ENCODE measurements at places on chromosomes 12 and 14.

DNA sequence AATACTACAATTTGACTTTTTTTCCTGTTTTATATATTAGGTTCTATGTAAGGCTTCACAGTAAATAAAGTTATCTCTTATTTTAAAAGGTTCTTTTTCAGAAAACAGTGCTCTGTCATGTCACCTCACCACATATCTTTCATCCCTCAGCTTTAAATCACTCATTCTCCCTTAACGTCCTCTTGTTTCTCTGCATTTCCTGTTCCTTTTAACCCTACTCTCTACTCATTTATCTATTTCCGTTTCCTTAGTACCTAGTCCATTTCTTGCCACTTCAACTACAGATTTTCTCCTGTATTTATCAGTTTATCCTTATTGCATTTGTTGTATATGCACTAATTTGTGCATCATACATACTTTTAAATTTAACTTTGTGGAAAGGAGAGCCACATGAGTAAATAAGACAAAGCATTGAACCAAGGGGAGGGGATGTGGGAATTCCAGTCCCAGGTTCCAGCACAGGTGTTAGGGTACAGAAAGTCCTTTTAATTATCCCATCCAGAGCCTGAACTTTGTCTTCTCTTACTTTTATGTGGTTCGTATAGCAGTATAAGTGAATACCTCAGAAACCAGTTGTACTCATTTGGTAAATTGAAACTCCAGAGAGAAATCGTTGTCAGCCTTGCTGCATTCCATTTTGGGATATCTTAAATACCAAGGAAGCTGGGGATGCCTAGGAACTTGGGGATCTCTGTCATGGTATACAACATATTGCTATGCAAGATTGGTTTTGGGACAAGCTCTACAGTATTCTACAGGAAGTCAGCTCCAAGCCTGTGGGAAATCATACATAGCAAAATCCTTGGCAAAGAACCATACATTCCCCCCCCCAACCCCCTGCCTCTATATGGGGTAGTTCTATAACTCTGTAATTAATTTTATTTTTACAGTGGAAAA lies 120.5 kb downstream of the DIP2B start:
- DNase-seq = no peak

- DNase-seq = no peak
Measured at GRCh38 chr14:65824285-65824977, 411.9 kb downstream of the FUT8 start.

GRCh38 chr12:11765817-11766794 lies 116.6 kb downstream of the ETV6 start:
- DNase-seq = peak; percentile 67

GRCh38 chr12:102675672-102676071 lies 195.3 kb upstream of the IGF1 start:
- no peak for DNase-seq

GRCh38 chr12:105341010-105341409 lies 10.5 kb downstream of the C12orf75 start:
- no peak for DNase-seq

- no peak for DNase-seq
Measured at GRCh38 chr12:4438834-4439596, 6.6 kb downstream of the FGF6 start.

- no peak for DNase-seq
Measured at GRCh38 chr12:22089486-22089885, 43.5 kb downstream of the CMAS start.

- DNase-seq = peak; percentile 25
Measured at GRCh38 chr14:105582639-105583038, 56.3 kb downstream of the TMEM121 start.

GRCh38 chr14:24857277-24857676 lies 192.7 kb downstream of the STXBP6 start:
- DNase-seq = no peak

- no peak for DNase-seq
Measured at GRCh38 chr12:120710805-120711296, 593 bp downstream of the UNC119B start.

DNA sequence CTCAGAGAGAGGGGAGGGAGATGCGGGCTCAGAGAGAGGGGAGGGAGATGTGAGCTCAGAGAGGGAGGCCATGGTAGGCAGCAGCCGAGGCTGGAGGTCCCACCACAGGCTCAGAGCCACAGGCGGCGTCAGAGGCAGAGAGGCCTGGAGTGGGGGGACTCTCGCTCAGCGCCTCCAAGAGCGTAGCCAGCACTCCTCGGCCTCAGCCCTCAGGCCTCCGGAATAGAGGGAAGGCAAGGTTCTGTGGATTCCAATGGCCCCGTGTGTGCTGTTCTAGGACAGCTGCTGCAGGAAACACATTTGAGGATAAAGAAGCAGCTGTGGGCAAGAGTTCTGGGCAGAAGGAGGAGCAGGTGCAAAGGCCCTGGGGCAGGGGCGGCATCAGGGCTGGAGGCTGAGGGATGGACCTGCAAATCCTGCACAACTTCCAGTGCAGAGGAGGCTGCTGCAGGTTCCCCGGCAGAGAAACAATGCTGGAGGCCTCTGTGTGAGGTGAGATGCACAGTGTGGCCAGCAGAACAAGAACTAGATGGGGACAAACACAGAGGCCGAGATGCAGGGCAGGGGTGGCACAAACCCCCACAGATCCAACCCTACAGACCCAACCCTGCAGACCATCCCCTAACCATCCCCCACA lies 59.1 kb upstream of the GALNT9 start:
- no peak for DNase-seq

GRCh38 chr14:97061198-97061597 lies 264.0 kb downstream of the VRK1 start:
- no peak for DNase-seq

DNA sequence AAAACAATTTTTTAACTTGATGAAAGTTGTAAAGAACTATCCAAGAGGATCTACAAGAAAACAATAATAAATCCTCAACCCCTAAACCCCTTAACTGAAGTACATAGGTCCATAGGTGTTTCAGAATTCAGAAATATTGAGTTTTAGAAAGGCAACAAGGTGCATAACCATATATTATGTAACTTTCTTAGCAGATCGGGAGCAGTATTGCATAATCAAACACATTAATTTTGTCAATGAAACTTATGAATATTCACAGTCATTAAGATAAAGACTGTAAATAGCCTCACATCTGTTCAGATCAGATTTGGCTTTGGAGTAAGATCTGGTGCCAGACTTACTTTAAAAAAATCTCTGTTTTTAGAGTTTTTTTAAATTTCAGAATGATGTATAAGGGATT lies 647.1 kb upstream of the FLRT2 start:
- no peak for DNase-seq

DNA sequence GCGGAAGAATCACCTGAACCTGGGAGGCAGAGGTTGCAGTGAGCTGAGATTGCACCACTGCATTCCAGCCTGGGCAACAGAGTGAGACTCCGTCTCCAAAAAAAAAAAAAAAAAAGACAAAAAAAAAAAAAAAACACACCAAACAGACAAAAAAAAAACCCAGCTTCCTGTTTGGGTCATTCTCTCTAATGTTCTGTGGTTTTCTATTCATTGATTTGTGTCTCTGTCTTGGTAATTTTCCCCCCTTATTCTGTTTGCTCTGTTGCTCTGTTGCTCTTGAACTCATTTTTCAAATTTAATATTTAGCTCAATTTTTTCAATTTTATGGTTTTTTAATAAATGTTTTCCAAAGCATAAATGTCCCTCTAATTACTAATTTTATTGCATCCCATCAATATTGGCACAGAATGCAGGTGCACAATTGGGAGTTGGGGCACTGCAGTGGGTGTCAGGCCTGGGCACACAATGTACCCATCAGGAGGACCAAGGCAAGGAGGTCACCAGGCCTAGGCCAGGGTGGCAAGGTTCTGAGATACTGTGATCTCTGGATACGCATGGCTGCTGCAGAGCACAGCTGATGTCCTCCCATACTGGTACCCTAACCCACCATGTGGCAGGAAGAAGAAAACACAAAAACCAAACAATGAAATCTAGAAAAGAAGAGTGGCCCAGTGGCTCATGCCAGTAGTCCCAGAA lies 8.0 kb upstream of the GNPTAB start:
- DNase-seq = no peak

GRCh38 chr12:51771008-51771407 lies 77.5 kb downstream of the FIGNL2 start:
- no peak for DNase-seq

GRCh38 chr12:89247967-89248366 lies 104.3 kb downstream of the DUSP6 start:
- DNase-seq = no peak

- no peak for DNase-seq
Measured at GRCh38 chr14:84610086-84610485, 919.9 kb upstream of the FLRT2 start.

DNA sequence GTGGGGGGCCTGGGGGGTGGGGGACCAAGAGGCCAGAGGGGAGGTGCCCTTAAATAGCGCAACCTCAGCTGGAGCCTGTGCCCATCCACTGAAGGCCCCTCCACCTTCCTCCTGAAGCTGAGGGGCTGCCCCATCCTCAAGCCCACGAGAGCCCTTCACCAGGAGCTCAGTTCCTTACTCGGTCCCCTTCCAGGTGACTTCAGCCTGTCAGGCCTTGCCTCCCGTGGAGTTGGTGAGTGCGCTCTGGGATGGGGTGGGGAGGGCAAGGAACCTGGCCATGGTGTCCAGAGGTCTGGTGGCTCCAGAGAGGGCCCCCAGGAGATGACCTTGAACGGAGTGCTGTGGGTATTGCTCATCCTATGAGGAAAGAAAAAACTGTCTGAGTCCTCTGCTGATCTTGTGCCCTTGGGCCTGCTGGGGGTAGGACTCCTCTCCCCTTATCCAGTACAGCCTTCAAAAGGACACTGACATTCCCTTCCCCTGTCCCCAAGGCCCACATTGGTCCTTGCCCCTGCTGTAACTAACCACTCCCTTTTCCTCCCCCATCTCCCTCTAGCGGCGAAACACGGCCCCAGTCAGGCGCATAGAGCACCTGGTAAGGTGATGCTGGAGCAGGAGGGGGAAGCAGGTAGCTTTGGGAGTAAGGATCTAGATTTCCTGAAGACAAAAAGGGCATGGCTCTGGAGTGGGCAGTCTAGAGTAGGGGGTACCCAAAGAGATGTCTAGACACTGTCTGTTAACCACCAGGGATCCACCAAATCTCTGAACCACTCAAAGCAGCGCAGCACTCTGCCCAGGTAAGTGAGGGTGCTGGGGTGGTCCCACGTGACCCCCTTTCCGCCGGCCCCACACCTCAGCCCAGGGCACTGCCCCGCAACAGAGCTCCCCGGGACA lies 3.6 kb downstream of the TNS2 start:
- DNase-seq = no peak

- DNase-seq = no peak
Measured at GRCh38 chr12:42660968-42661937, 71.7 kb upstream of the PRICKLE1 start.

- no peak for DNase-seq
Measured at GRCh38 chr14:44812672-44813071, 149.1 kb downstream of the KLHL28 start.

DNA sequence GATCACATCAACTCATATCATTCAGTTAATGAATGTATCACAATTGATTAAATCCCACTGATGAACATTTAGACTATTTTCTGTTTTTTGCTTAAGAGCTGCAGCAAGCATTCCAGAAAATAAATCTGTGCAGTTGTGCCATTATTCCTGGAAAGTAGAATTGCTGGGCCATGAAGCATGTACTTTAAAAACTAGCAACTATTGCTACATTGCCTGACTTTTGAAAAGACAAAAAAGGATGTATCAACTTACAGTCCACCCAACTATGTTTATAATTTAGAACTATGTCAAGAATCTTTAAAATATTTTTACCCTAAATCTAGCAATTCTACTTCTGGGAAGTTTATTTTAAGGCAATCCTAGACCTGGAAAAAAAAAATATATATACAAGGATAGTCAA lies 33.4 kb upstream of the ERGIC2 start:
- no peak for DNase-seq

- DNase-seq = no peak
Measured at GRCh38 chr12:49019443-49020324, 1.1 kb upstream of the PRKAG1 start.

DNA sequence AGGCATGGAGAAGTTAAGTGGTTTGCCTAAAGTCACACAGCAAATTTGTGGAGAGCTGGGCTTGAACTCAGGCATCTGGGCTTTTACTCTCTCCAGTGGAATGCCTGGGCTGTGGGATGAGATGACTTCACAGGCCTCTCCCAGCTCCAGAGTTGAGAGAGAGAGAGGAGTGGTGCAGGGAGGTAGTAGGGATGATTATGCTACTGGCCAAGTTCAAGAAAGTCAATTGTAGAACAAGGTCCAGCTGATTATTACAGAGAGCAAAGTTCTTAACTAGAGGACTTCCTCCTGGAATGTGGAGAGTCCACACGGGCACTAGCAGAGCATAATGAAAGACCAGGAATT lies 769 bp upstream of the EMP1 start:
- no peak for DNase-seq
